ENCODE measurements at places on chromosomes 3 and 15.

DNA sequence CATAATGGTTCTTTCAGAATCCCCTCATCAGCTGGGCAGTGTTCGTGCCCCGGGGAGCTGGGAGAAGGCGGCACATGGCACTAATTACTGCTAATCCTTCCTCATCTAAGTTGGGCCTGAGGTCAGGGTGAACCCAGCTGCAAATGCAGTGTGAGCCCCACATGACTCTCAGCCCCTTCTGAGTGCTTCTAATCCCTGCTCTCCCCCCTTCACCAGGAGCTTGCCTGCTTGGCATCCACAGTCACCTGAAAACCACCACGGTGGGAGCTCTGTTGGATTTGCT, 455 bp upstream of the TRPM1 start:
- DNase-seq, result no peak

DNA sequence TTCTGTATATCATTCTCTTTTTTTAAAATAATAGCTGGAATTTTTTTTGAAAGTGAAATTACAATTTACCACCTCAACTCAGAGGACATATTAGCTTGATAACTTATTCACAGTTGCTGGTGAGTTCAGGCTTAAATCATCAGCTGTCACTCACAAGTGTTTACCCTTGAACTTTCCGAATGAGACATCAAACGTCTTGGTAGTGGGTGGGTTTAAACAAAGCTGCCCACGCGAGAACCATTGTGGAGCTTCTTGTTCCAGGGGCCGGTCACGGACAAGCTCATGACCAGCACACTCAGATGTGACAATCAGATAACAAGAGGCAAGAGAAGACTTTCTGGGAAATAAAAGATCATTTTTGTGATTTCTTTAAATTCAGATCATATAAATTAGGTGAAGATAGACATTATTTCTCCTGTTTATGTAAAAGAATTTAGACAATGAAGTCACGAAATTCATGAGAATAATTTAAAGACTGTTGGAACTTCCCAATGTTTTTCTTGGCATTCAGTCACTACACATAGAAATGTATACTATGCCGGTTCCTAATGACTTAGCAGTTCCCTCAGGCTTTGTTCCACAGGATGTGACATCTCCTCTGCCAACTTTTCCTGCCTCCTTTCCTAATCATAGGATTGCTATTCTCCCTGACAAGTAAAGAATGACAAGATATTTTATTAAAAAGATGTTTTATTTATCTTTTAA, 29.3 kb downstream of the BTD start:
- peak; percentile 91 for DNase-seq

DNA sequence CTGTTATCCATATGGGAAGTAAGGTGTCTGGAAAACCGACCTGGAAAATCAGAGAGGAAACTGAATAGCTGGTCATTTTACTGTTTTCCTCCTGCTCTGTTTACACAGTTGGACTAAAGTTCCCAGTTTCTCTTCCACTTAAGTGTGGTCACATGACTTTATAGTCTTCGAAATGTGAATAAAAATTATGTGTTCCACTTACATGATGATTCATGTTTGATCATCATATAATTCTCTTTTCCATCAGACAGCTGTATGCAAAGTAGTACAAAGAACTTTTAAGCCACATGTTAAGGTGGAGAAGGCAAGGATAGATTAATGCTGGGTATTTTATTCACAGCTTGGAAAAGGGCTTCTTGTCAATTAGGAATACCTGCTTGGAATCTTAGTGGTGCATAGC, 525.5 kb upstream of the BCHE start:
- no peak for DNase-seq

DNA sequence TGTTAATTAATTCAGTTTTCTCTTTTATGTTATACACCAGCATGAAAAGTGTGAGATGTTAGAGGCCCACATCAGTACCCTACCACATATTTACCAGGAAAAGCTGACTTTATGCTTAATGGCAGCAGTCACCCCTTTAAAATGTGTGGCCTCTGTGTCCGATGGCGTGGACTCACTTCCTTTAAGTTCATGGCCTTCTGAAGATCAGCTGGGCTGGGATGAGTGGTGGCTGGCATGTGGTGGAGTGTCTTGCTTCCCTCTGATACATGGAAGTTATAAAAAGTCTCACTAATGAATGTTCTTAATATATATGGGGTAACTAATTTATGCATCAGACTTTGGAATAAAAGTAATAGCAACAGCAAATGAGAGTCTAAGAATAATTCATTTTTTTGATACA, 32.1 kb downstream of the PPARG start:
- DNase-seq, result no peak

GRCh38 chr3:86830566-86830965, 160.4 kb downstream of the VGLL3 start:
- DNase-seq, result peak; percentile 56

DNA sequence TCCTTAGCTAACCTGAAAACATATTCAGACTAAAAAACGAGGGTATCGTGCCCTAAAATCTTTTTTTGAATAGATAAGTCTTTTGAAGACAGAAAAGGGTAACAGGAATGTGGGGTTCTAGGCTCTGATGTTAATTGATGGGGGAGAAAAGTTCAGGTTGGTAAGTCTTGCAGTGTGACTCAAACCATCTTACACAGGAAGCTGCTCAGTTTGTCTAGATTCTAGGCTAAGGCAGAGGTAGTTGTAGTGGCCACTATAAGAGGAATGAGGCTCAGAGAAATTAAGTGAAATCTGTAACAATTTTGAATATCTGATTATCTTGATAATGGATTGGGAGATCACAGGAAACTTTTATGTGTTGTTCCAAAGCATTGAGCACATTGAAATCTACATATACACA, 267.9 kb downstream of the PDCD6IP start:
- DNase-seq, result no peak

- DNase-seq, result peak; percentile 81
Measured at GRCh38 chr15:72339777-72340177, 19.8 kb upstream of the CELF6 start.

GRCh38 chr3:7692866-7693265, 808.8 kb upstream of the LMCD1 start:
- DNase-seq, result no peak
